Activated effector memory CD4-positive, alpha-beta T cell treated with Interleukin-2 at 50 U/mL for 16 hours (primary cell): ENCODE measurements at places on chromosomes 13 and 19.

DNA sequence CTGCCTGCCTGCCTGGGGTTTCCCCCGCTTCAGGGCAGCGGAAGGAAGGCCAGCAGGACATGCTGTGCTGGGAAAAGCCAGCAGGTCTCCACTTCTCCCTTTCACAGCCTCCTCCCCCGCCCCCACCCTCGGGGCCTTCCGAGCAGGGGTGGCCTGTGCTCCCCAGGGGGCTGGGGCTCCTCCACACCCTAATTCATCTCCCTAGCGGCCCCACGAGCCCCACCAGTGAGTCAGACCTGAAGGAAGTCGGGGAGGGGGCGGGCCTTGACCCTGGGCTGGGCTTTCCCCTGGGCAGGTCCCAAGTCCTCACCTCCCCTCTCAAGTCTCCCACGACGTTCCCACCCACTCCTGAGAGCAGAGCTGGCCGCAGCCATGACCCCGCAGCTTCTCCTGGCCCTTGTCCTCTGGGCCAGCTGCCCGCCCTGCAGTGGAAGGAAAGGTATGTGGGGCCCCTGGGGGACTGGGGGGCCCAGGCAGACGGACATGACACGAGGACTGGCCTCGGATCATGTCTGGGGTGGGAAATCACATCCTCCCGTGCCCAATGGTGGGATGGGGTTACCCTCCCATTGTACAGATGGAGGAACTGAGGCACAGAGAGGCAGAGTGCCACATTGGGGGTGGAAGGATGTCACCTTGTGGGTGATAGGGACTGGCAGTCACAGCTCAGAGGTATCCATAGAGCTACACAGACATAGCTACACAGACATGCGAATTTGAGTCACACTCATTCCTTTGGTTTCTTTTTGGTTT, at the start of gene EBI3:
TSS of gene EBI3 (plus strand) at position 345 of the 753 bp plus-strand sequence. CDS start at position 373, 28 bp downstream.
- no peak for DNase-seq

DNA sequence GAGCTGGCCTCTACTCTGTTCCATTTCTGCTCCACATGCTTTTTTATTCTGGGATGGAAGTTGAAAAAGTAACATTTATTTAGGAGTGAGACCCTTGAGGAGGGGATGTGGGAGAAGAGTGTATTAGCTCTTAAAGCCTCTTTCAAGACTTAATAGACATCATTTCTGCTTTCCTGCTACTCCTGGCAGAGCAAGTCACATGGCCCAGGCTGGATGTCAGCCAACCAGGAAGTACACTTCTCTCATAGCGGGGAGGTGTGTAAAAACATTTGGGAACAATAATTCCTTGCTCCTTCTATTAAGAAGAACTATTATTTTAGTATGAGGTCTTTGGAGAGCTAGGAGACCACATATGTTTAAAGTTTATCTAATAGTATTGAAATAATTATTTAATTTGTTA, 40.6 kb upstream of the FAM216B start:
- DNase-seq = no peak

- peak; percentile 53 for DNase-seq
Measured at GRCh38 chr19:10270180-10270615, 722 bp upstream of the ICAM1 start.

- DNase-seq = no peak
Measured at GRCh38 chr13:71775966-71776365, 91.0 kb downstream of the DACH1 start.

DNA sequence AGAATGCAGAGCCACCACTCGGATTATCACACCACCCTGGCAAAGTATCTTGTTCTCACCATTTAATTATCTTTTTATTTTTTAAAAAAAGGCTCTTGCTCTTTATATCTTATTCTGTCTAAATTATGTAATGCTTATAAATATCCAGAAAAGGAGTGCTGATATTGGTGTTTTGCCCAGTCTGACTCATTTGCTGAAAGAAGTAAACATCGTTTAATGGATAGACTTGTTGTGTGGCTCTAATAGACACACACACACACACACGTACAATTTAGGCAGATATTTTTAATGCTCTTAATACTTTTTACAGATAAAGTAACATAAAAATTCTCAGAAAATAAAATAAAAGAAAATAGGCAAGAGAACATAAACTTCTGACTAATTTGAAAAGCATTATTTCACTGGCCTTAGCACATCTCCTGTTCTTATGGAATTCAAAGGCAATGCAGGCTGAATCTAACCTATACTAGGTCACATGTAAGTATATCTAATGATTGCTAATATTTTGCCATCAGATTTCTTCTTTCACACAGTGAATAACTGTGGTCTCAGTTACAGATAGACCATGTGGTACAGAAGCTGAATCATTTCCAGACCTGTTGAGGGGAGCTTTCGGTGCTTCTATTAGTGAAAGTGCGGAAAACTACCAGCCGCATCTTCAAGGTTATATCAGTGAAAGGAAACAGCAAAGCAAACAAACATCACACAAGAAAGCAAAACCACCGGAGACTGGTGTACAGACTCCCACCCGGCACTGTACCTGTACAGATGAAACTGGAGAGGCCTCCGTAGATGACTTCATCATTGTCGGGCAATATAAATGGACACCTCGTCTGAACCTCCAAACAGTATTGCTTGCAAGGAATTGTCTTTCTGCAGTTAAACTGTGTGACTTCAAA, 642.1 kb upstream of the ARGLU1 start:
- DNase-seq = no peak

- peak; percentile 36 for DNase-seq
Measured at GRCh38 chr19:19554074-19555023, 16.3 kb downstream of the CILP2 start.

DNA sequence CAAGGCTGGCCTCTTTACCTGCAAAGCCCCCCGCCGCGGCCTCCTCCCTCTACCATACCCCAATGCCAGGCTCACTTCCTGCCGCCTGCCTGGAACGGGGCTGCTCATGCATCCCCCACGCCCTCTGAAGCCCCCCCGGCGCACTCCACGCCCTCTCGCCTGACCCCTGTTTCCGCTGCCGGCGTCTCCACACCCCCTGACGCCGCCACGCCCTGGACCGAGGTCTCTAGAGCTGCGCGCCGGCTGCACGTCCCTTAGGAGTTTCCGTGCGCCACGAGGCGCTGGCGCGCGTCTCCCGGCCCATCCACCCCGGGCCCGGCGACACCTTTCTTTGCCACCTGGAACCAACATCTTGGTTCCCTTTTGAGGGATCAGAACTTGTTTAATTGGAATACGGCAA, 16.0 kb downstream of the DPRX start:
- no peak for DNase-seq

GRCh38 chr13:88979465-88980175, 1308.4 kb downstream of the SLITRK5 start:
- no peak for DNase-seq

DNA sequence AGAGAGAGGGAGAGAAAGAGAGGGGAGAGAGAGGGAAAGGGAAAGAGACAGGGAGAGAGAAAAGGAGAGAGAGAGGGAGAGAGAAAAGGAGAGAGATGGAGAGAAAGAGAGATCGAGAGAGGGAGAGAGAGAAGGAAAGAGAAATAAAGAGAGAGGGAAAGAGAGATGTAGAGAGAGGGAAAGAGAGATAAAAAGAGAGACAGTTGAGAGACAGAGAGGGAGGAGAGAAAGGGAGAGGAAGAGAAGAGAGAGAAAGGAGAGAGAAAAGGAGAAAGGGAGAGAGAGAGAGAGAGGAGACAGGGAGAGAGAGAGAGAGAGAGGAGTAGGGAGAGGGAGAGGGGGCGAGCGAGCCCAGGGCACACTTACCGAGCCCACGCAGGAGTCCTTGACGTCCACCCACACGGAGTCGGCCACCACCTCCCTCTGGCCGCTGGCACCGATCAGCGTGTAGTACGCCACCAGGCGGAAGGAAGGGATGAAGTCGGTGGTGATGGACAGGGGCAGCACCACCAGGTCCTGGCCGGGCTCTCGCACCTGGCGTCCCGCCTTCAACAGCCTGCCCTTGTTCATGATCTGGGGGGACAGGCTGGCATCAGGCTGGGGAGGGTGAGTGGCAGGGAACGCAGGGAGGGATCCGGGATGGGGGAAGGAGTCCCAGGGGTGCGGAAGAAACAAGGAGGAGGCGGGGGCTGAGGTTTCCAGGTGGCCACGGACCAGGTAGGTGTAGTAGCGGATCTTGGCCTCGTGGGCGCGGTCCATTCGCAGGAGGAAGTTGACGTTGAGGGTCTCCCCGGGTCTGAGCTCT, 10.0 kb downstream of the C3 start:
- no peak for DNase-seq

GRCh38 chr13:94157705-94158218, 321.7 kb downstream of the DCT start:
- no peak for DNase-seq

- no peak for DNase-seq
Measured at GRCh38 chr13:26074706-26075105, 22.9 kb upstream of the SHISA2 start.

DNA sequence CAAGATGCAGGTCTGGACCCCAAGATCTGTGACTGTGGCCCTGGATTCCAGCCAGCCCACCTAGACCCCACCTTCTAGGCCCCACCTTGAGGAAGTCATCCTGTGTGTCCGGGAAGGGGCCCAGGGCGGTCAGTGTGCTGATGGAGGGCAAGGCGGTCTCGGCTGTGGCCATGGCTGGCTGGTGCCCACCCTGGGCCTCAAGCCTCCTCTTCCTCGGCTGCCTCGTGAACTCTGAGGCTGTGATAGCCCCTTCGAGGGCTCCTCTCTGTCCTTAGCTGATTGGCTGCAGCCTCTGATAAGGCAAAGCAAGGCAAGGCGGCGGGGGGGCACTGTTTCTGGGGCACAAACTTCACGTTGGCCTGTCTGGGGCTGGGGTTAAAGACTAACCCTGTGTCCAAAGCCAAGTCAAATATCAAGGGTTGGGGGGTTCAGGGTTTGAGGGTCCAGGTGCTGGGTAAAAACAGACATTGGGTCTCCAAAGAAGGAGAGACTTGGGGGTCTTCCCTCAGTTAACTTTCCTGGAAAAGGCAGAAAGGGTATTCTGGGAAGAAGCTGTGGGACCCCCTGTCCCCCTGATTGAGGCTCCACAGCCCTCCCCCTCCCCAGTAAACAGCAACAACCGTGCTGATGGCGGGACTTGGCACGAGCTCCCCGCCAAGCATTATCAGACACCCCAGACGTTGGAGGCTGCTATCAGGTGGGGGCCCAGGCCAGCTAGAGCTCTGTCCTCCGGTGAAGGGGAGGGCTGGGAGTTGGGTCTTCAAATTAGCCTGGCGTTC, at the start of gene KLF1:
TSS of gene KLF1 (minus strand) at position 233 of the 779 bp plus-strand sequence. CDS start at position 172, 61 bp downstream.
- DNase-seq = no peak

DNA sequence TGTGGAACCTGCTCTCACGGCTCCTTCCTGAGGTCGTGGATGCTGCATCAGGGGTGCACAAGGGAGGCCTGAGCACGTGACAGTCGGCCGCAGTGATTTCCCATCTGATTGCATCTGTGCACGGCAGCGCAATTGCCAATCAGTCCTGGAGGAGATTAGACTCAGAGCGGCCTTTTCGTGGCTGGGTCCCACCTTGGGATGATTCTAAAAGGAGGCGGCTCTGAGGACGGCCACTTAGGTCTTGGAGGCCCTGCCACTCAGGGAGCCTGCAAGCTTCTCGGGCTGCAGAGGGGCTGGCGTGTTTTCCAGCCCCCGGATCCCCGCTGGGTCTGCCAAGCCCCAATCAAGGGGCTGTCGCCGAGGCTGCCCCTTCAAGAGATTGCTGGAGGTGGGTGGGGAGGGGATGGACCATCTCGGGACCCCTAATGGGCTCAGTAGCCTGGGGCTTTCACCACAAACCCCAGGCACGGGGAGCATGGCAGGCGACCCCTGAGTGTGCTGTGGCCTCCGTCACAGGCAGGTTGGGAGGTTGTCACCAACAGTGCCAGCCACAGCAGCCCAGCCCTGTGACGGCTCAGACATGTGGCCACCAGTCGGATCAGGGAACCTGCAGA, 51.6 kb downstream of the SOX1 start:
- no peak for DNase-seq

- no peak for DNase-seq
Measured at GRCh38 chr13:71309905-71310304, 557.1 kb downstream of the DACH1 start.

- DNase-seq = no peak
Measured at GRCh38 chr13:27472941-27473340, 22.6 kb upstream of the MTIF3 start.

GRCh38 chr13:79723519-79724024, 242.6 kb downstream of the NDFIP2 start:
- DNase-seq = no peak

DNA sequence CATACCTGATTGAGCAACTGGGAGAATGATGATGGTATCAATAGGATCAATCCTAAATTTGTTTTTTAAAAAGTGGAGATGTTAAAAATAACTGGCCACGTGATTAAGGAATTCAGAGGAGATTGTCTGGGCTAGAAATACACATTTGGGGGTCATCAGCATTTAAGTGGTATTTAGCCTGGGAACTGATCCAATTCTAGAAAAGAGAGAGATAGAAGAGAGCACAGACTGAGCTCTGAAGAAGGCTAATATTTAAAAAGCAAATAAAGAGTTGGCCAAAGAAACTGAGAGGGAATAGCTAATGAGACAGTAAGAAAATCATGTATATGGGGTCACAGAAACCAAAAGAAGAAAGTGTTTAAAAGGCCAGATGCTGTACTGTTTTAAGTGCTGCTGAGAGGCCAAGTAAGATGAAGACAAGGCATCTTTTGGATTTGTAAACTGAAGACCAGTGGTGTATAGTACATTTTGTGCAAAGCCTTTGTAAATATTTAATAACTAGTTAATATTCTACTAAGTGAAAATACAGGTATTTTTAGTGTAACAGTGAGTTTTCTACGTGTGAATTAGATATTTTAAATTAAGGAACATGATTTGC, 40.2 kb downstream of the UBL3 start:
- DNase-seq = no peak

DNA sequence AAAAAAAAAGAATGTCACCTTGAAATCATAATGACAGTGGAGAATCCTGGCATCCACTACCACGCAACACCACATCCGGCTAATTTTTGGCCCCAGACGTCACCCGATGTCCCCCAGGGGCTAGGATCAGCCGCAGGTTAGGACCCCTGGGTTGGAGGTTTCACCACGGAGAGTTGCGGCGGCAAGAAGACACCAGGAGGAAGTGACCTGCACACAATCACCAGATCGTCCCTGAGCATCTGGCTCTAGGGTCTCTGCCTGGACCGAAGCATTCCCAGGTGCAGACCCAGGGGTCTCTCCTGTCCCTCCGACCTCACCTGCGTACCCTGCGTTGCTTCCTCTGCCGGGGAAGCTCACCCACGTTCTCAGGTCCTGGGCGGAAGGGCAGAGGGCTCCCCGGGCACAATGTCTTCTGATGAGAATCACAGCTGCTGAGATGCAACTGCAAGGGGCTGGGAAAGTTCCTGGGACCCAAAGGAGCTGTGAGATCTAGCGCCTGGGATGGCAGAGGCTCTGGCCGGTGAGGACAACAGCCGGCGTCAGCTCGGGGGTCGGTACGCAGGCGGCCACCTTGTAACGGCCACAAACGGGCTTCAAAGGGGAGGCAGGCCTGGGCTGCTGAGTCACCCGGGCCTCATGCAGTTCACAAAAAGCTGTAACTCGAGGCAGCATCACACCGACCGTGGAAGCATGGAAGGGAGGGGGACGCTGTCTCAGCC, 111.2 kb downstream of the GADD45B start:
- DNase-seq = no peak

DNA sequence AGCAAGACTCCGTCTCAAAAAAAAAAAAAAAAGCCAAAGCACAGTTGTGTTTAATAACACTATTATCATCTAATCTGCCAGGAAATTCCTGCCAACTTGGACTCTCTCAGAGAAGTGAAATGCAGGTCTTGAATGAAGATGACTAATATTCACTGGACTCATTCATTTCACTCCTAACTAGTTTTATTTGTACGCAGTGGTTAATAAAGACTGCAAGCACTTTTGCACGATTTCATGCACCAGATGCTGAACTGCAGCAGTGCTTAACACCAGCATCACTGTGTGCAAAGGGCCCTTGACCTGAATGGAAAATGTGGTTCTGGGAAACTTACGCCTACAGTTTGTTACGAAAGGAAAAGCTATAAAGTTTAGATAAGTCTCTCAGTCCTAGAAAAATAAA, 63.3 kb downstream of the DHRS12 start:
- DNase-seq = no peak
